ENCODE measurements at places on chromosomes 6 and 20.
A peak's percentile ranks its signal among the peaks of the same experiment; 100 is the strongest.

DNA sequence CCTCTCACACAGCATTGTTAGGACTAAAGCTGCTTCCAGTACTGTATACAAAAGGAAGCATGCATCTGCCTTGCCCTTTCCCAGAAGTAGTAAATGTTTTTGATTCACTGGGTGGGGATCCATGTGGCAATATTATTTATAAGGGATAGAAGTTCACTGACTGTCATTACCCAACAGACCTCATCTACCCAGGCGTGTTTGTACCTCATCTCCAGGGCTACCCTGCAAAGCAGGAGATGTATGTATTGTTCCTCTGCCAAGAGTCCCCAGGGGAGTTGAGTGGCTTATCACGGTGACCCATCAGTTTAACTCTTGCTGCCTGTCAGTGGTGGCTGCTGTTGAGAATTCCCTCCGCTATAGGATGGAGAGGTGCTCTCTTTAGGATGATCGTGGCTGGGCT, 42.5 kb downstream of the SLC24A3 start:
- no peak for DNase-seq

DNA sequence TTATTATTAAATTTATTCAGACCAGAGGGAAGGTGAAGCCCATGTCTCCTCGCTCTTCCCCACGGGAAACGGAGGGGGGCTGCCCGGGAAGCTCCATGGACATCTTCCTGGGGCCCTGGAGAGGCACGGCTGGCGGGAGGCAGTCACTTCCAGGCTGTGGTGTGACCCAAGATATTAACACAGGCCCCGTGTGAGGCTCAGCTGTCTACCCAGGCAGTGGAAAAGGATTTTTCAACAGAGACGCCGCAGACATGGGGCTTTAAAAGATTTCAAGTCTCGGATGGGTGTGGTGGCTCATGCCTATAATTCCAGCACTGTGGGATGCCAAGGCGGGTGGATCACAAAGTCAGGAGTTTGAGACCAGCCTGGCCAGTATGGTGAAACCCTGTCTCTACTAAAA, 117.9 kb downstream of the ERMARD start:
- no peak for DNase-seq

GRCh38 chr6:102812242-102812641, 1418.7 kb downstream of the GRIK2 start:
- DNase-seq, result no peak

GRCh38 chr20:58705208-58705926, 12.8 kb downstream of the NPEPL1 start:
- no peak for DNase-seq

- DNase-seq, result no peak
Measured at GRCh38 chr6:91970700-91971099, 1383.8 kb upstream of the MAP3K7 start.

DNA sequence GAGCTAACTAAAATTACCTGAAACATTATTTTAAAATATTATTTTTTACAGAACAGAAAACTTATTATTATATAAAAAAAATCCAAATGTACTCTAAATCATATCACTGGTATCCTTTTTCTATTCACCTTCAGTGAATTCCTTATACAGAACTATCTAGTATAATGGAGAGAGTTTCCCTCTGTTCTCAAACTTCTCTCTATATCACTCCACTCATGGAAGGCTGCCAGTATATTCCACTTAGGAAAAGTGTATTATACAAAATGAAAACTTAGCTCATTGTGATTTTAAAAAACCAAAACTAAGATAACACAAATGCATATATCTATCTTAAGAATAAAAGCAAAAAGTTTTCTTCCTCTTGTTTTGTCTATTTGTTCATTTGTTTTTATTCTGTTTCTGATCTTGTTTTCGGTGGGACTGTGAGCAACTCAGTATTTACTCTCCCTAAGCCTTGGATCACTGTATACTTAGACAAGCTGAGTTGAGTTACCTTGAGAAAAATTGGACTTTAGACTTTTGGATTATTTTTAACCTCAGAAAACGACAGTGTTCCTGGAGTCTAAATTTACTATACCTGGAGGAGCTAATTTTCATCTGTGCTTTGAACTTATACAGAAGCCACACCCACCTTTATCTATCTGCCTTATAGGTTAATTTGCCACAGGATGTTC, 61.4 kb downstream of the GPR63 start:
- DNase-seq, result no peak

DNA sequence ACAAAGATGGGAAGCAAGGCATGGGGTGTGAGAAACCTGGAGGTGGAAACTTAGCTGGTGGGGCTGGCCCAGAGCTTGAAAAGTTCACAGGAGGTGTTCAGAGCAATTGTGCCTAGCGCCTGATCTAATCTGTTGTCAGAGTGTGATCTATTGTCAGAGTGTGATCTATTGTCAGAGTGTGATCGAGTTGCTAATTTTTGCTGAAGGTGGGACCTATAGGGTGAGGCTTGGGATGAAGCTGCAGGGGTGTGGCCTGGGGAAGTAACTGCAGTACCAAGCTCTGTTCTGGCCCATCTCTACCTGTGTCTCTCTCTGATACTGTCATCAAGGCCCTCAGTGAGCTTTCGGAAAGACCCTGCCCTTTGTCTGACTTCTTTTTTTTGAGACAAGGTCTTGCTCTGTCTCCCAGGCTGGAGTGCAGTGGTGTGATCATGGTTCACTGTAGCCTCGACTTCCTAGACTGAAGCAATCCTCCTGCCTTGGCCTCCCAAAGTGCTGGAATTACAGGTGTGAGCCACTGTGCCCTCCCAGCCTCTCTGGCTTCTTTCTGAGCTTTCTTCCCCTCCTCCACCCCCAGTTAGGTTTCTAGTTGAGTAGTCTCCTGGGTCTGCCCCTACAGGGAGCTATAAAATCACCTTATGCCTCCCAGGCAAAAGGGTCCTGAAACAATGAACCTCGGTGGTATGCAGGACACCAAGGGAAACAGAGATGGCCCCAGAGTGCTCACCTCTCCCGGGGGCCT, 150.8 kb upstream of the RNF24 start:
- no peak for DNase-seq

- DNase-seq, result peak; percentile 30
Measured at GRCh38 chr6:146336191-146336590, 207.4 kb upstream of the RAB32 start.

GRCh38 chr6:53702316-53702715, 36.8 kb upstream of the KLHL31 start:
- DNase-seq, result no peak

DNA sequence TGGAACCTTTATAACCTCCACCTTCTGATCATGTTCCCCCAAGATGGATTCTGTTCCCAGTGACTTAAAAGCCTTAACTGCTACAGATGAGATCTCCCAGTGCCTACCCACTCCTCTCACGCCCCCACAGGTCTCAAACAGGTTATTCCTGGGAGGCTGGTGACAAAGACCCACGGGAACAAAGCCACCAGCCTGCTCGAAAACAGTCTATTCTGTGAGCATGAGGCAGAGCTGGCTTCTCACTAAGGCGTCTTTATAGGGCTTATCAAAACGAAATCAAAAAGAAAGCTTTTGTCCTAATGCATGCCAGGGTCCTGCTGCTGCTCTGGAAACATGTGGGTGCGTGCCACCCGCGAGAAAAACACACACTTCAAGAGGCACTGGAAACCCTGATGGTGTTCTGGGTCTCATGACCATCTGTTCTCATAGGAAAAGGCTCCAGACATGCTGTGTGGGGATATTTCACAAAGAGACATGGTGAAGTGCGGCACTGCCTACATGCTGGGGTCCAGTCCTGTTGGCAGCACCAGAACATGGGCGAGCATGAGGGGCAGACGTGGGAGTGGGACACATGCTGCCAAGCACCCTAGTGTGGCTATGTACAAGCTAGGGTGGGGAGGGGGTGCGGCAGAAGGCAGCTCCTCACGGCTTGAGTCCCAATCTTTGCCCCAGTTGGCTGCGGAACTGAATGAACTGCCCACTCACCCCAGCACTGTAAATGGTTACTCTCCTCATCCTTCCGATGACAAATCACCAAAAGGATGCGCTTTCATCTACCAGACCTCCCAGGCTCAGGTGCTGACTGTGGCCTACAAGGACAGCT, 2.1 kb downstream of the FKBP1A start:
- no peak for DNase-seq

GRCh38 chr20:62393335-62393665, 6.4 kb downstream of the RPS21 start:
- no peak for DNase-seq

- DNase-seq, result no peak
Measured at GRCh38 chr20:59723108-59723500, 118.8 kb downstream of the PHACTR3 start.

- DNase-seq, result no peak
Measured at GRCh38 chr6:15561447-15562199, 101.2 kb downstream of the DTNBP1 start.

GRCh38 chr6:158031381-158032353, 50.0 kb downstream of the SYNJ2 start:
- peak; percentile 97 for DNase-seq

- DNase-seq, result no peak
Measured at GRCh38 chr6:105746509-105746908, 339.6 kb upstream of the PRDM1 start.

DNA sequence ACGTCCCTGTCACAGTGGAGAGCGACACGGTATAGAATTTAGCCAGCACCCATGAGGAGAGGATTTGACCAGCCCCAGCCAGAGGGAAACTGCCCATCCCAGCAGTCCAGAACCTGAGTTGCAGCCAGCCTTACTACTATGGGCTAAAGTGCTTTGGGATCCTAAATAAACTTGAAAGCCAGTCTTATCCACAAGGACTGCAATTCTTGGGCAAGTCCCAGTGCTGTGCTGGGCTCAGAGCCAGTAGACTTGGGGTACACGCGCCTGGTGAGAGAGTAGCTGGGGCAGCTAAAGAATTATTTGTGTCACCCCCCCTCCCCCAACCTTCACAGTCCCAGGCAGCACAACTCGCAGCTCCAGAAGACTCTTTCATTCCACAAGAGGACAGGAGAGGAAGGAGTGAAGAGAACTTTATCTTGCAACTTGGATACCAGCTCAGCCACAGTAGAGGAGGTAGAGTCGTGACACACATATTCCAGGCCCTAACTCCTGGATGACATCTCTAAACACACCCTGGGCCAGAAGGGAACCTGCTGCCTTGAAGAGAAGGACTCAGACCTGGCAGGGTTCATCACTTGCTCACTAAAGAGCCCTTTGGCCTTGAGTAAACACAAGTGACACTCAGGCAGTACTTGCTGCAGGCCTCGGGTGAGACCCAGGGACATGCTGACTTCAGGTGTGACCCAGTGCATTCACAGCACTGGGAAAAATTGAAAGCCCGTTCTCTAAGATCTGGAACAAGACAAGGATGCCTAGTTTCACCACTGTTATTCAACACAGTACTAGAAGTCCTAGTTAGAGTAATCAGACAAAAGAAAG, 100.3 kb downstream of the REV3L start:
- no peak for DNase-seq

DNA sequence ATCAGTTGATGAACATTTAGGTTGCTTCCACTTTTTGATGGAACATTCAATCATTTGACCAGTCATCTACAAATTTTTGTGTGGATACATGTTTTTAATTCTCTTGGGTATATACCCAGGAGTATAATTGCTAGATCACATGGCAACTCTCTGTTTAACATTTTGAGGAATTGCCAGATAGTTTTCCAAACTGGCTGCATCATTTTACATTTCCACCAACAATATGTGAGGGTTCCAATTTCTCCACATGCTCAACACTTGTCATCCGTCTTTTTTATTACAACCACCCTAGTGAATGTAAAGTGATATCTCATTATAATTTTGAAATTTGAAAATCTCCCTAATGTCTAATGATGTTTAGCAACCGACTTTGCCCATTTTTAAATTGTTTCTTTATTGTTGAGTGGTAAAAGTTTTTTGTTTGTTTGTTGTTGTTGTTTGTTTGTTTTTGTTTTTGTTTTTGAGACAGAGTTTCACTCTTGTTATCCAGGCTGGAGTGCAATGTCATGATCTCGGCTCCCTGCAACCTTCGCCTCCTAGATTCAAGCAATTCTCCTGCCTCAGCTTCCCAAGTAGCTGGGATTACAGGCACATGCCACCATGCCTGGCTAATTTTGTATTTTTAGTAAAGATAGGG, 53.7 kb upstream of the PDYN start:
- no peak for DNase-seq

- DNase-seq, result no peak
Measured at GRCh38 chr6:23200946-23201345, 631.6 kb downstream of the HDGFL1 start.

- peak; percentile 39 for DNase-seq
Measured at GRCh38 chr20:38685853-38686473, 38.3 kb upstream of the SLC32A1 start.

DNA sequence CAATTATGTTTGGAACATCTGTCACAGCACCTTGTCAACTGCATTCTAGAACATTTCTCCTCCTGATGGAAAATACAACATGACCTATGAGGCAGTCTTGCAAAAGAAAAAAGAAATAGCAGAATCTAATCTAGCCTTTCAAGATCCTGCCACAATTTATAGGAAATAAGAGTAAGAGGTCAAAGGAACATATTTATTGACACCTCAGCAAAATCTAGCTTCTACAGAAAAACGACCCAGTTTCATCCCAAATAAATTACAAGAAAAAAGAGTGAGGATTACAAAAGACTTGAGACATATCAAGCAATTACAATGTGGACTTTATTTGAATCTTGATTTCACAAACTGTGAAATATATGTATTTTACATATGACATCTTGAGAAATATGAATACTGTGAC, 4.2 kb downstream of the FBXO9 start:
- no peak for DNase-seq

GRCh38 chr20:10763112-10763511, 89.3 kb upstream of the JAG1 start:
- no peak for DNase-seq

DNA sequence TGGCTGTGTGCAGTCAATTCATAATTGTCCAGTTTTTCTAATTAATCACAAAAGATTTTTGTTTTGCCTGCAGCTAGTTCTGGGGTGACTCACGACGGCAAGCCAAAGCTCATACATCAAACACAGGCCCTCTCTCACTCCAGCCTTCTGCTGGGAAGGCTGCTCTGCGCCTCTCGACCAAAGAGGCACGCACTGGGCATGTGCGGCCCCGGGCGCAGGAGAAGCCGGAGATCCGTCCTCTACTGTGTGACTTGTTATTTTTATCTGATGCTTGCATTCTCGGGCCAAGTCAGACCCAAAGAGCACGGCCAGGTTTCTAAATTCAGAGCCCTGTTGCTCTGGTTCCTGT, 98.5 kb downstream of the TFAP2A start:
- DNase-seq, result peak; percentile 77

DNA sequence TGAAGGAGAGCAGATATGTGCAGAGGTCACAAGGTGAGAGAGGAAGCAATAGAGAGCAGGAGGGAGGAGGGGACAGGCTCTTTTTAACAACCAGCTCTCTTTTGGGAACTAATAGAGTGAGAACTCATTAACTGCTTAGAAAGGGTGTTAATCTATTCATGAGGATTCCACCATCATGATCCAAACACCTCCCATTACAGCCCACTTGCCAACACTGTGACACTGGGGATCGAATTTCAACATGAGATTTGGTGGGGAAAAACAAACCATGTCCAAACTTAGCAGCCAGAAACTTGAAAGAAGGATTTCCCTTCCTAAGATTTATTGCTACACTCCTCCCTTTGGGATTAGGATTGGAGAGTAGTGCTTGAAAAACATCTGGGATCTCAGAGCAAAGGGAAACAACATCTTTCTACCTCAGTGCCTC, 135.5 kb upstream of the PLCB4 start:
- no peak for DNase-seq

GRCh38 chr6:20589266-20589665, 55.0 kb downstream of the CDKAL1 start:
- no peak for DNase-seq

GRCh38 chr6:169935348-169935718, 183.9 kb downstream of the ERMARD start:
- peak; percentile 18 for DNase-seq

GRCh38 chr6:36669002-36669401, 9.5 kb upstream of the CDKN1A start:
- DNase-seq, result no peak

Measured in HT1080 (cell line).